ENCODE measurements at places on chromosomes 3 and 15. TPM values are rescaled to one million over a fixed set of nuclear protein-coding genes. Genes with fewer than 3 reads are reported as not detected.

Gene MUC4
- 0.14 TPM for total RNA-seq

Gene FSIP1
- 0.81 TPM for total RNA-seq

Gene ZFYVE19
- total RNA-seq = 45.5 TPM

Gene C2CD4A
- 0.17 TPM for total RNA-seq

Gene ITIH4
- 10.2 TPM for total RNA-seq

Gene FRMD5
- total RNA-seq = 3.3 TPM

Gene TMEM89
- total RNA-seq = not detected

Gene SUSD5
- total RNA-seq = 7.8 TPM
